ENCODE measurements at places on chromosomes 5 and 9. TPM values are rescaled to one million over a fixed set of nuclear protein-coding genes. Genes with fewer than 3 reads are reported as not detected.

GRCh38 chr9:121612511-121612998 lies 38.9 kb upstream of the DAB2IP start:
- DNase-seq, result no peak

DNA sequence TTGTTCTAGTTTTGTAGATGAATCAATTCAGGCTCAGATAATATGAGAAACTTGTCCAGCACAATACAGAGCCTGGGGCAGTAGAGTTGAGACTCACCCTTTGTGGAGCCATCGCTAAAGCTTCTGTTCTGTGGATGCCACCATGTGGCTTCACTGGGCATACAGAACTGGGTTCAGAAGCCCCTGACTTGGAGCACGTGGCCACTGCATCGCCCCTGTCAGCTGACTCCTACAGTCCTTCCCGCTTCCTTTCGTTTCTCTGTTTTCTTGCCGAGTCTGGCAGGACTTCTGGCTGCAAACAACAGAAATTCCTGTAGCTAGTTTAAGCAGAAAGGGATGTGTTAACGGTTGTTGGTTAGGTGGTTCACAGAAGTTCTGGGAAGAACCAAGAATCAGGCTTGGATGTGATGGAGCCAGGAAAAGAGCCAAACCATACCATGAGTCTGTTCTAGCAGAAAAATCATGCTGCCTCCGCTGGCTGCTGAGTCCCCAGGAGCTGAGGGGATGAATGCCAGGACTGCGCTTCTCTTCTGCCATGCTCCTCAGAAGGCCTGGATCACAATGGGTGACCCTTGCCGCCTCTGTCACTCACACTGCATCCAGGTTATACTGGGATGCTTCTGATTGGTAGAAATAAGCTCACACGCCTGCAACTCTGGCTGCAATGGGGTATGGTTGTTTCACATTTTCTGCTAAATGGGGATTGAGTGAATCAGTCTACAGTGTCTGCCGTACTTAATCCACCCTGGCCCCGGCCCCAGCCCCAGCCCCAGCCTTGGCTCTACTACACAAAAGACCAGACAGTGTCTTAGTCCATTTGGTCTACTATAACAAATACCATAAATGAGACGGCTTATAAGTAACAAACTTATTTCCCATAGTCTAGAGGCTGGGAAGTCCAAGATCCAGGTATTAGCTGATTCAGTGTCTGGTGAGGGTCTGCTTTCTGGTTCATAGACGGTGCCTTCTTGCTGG lies 262.5 kb downstream of the GOLPH3 start:
- no peak for DNase-seq

GRCh38 chr5:56816546-56817081 lies 1.3 kb downstream of the MAP3K1 start:
- peak; percentile 28 for DNase-seq

GRCh38 chr5:54876556-54876955 lies 108.8 kb downstream of the ESM1 start:
- DNase-seq, result no peak

DNA sequence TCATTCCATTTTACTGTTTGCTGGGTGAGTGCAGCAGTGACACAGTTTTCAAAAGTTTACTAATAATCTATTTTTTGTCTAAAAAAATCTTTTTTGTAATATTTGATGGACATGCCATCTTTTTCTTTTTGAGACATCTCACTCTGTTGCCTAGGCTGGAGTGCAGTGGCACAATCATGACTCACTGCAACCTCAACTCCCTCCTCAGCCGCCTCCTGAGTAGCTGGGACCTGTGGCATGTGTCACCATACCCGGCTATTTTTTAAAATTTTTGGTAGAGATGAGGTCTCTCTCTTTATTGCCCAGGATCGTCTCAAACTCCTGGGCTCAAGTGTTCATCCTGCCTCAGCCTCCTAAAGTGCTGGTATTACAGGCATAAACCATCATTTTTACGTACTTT lies 86.0 kb downstream of the KDM4C start:
- no peak for DNase-seq

DNA sequence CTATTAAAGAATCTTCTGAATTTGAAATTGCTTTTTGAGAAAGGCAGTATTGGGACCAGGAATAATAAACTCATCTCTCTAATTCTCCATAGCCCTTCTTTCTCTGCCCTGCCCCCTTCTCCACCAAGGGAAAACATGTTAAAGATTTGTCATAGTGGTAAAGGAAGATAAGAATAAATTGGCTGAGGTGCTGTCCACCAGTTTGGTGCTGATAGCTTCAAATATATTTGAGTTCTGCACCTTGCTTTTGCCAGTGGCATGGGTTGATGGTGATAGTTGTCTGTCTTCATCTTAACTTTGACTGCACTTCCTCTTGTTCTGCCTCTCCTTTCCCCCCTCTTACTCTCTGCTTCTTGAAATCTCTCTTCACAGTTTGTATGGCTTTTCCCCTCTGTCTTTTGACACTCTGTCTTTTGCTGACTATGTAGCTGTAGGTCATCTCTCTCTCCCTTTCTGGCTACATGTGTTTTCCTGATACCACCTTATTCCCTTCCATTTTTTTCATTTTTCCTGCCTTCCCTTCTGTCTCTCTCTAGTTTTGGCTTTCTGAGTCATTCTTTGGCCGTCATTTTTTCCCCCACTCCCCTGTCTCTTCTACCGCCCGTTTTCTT lies 56.6 kb downstream of the NDUFS4 start:
- no peak for DNase-seq

- DNase-seq, result no peak
Measured at GRCh38 chr5:113068559-113068958, 92.0 kb downstream of the DCP2 start.

GRCh38 chr9:1009101-1009707 lies 32.7 kb downstream of the DMRT3 start:
- DNase-seq, result peak; percentile 67

GRCh38 chr5:142717582-142718215 lies 31.8 kb upstream of the FGF1 start:
- peak; percentile 35 for DNase-seq

- DNase-seq, result no peak
Measured at GRCh38 chr5:155919725-155920124, 407.2 kb upstream of the SGCD start.

The TDRD7 gene
- 8.4 TPM for total RNA-seq

The ENC1 gene
- 76.9 TPM for total RNA-seq

The STOM gene
- 53.9 TPM for total RNA-seq

The PSAT1 gene
- 501 TPM for total RNA-seq

The SELENOP gene
- total RNA-seq, result 4.5 TPM

The FAM153A gene
- not detected for total RNA-seq

The PCDHB2 gene
- 0.52 TPM for total RNA-seq

The GNE gene
- total RNA-seq, result 22.0 TPM

All from NCI-H460 (cell line).